Left ventricle myocardium inferior (tissue), 1 donor: ENCODE measurements at places on chromosomes 11 and 22.
A peak's percentile ranks its signal among the peaks of the same experiment; 100 is the strongest.

- no peak for DNase-seq
Observed at GRCh38 chr11:87455180-87455579, 417.4 kb downstream of the TMEM135 start.

DNA sequence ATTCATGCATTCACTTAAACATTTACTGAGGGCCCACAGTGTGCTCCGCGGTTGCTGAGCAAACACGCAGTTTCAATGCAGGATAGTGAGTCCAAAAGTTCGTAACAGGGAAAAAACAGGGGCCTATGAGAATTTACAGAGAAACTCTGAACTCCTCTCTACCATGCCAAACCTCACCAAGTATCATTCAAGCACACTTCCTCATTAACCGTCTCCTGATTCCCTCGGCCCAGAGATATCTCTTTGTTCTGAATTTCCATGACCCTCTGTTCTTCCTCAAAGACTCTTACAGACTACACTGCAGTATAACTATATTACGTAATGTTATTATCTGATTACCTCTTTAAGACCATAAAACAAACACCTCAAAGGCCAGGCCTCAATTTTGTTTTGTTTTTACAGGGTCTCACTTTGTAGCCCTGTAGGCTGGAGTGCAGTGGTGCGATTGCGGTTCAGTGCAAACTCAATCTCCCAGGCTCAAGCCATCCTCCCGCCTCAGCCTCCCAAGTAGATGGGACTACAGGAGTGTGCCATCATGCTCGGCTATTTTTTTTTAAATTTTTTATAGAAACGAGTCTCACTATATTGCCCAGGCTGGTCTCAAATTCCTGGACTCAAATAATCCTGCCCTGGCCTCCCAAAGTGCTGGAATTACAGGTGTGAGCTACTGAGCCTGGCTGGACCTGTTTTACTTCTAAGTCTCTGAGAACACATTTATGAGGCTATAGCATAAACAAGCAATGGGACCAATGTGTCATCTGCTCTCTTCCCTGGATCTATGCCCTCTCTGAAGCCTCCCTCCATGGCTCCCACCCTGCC lies 3.6 kb downstream of the HPS4 start:
- no peak for DNase-seq

DNA sequence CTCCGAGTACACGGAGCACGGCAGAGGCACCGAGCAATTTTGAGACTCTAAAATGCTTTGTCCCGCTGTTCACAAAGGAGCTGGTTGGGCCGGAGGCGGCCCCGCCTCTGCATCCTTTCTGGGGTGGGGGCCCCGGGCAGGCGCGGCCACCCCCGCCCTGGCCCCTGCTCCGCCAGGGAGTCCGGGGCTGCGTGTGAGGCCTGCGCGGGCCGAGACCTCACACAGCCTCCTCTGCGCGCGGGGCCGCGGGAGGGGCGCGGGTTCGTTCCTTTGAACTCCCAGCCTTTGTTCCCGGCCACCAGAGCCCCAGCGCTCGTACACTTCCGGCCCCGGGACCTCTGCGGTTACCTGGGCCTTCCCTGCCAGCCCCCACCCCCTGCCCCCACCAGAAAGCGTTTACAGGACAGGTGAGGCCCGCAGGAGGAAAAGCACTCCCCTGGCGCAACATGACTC lies 1.6 kb downstream of the FGF19 start:
- no peak for DNase-seq

DNA sequence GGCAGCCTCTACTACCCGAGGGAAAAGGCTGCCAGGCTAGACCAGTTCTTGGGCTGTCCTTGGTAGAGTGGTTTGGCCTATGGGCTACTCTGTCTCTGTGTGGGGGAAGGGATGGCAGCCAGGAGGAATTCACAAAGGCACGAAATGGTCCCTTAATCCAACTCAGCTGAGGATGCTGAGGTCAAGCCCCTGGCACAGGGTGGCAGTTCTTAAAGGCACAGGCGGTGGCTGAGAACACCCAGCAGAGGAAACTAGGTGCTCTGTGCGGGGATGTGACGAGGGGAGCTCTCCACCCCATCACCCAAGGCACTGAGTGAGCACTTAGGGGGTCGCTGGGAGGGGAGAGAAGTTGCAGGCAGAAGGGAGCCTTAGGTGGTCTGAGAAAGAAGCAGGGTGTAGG lies at the start of gene MFRP:
TSS of gene MFRP (minus strand) at position 101 of the 400 bp plus-strand sequence. CDS start 192 bp downstream, outside the sequence.
- DNase-seq, result no peak

DNA sequence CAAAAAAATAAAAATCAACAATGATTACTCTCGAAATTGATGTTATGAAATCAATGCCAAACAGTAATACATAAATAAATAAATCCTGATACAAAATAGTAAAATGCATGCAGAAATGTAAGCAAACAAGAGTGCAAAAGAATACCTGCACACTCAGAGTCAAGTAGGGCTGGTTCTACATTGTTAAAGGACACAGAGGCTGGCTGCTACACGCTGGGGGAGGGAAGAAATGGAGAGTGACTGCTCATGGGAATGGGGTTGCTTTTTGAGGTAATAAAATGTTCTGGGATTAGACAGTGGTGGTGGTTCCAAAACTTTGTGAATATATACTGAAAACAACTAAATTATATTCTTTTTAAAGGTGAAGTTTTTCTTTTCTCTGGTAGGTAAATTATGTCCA lies 32.1 kb downstream of the MAPK1 start:
- DNase-seq, result no peak

- DNase-seq, result no peak
Observed at GRCh38 chr11:91686281-91686680, 538.3 kb upstream of the FAT3 start.

DNA sequence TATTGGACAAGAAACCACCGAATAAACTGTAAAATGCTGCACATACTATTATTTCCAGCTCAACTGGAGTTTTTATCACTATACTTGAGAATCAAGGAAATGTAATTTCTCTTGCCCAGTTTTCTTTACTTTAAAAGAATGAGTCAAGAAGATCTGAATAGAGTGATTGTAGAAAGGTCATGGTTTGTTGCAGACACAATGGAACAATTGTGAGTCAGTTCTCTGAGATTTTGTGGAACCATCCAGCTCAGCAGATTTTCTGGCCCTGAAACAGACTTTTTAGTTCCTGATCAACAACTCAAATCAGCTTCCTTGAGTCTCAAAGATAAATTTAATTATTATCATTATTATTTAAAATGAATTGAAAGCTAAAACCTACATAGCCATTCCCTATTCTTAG lies 1.3 kb downstream of the TCN1 start:
- DNase-seq, result no peak

DNA sequence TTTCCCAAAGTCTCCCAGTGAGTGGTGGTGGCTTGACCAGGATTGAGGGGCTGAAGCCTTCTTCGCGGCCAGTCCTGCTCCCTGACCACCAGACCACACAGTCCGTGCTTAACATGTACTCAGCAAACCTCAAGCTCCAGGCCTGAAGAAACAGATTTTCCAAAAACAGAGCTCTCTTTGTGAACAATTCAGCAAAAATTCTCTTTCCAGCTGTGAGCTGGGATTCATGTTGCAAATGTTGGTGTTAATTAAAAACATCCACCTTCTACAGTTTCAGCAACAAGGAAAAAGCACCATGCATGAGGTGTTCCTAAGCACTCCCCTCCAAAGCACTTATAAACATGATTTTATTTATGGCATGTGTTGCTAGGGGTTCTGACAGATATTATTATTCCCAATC lies 129.5 kb downstream of the ETS1 start:
- DNase-seq, result no peak

- no peak for DNase-seq
Observed at GRCh38 chr11:10606536-10607208, 38.2 kb upstream of the LYVE1 start.

DNA sequence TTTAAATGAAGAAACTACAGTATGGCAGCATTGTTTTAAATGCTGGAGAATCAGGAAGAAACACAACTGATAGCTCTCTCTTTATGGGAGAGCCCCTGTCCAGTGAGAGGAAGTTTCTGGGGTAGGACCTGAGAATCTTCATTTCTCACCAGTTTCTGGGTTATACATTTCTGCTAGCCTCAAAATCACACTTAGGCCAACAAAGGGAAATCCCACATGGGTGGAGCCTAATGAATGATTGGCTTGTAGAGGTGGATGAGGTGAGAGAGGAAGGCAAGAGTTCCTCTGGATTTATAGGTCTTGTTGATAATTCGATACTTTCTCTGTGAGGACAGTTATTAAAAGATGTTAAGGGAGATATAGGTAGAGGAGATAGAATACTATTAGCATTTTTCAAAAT lies 1397.3 kb upstream of the TENM4 start:
- DNase-seq, result no peak

GRCh38 chr11:8242499-8243280 lies 21.0 kb downstream of the LMO1 start:
- no peak for DNase-seq

DNA sequence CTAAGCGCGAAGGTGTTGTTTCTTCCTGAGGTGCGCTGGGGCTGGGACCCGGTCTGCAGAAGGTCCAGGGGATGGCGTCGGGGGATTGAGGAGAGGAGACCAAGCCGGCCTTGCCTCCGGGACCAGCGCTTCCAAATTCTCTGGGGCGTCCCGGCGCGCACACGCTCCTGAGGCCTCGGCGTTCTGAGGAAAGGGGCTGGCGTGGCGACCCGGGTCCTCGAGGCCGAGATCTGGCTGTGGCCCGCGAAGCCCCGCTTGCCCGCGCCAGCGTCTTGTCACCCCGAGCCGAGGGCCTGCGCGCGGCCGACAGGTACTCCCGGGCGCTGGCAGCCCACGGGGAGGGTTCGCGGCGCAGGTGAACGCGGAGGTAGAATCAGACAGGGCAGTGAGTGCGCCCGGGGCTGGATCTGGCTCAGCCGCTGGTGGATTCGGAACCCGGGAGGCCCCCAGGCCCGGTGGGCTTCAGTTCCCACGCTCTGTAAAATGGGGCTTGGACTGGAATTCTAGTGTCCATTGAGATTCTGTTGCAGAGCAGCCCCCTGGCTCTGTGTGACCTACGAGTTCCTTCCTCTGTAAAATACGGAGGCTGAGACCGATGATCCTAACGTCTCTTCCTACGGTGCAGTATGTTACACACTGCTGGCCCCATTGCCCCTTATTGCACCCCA lies 14.7 kb downstream of the SSH3 start:
- DNase-seq, result no peak

- no peak for DNase-seq
Observed at GRCh38 chr11:34331329-34331728, 26.5 kb downstream of the ABTB2 start.

- no peak for DNase-seq
Observed at GRCh38 chr11:116865696-116866095, 28.3 kb upstream of the APOA1 start.

DNA sequence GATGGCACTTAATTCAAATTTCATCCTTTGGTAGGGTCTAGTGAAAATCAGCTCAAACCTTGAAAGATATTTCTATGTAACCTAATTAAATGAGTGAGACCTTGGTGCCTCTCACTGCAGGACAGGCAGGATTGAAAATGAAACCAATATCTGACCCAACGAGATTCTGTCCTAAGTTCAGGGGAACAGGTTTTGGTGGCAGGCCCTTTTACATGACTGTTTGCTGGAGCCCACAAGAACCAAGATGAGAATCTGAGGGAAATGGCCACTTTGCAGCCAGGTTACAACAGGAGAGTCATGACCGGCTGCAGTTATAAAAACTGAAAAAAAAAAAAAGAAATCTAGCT lies 130.2 kb downstream of the TRIM44 start:
- DNase-seq, result no peak

DNA sequence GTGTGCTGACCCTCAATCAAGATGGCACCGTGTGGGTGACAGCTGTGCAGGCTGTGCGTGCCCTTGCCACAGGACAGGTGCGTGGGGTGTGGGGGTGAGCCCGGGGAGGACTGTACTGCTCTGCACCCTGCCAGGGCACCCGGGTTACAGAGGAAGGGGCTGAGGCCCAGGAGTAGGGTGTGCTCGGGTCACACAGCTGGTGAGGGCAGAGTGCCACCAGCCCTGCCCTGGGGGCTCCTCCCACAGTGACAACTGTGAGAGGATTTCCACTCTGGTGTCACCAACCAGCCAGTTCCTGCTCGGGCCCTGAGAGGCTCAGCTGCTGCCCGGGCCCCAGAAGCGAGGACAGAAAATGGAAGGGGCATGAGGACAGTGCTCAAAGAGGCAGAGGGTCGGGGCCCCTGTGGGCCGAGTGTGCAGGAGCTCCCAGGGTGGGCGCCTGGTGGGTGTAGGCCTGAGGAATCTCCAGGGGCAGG lies 20.5 kb downstream of the TRMU start:
- no peak for DNase-seq

GRCh38 chr11:99098258-99098657 lies 77.5 kb downstream of the CNTN5 start:
- no peak for DNase-seq

DNA sequence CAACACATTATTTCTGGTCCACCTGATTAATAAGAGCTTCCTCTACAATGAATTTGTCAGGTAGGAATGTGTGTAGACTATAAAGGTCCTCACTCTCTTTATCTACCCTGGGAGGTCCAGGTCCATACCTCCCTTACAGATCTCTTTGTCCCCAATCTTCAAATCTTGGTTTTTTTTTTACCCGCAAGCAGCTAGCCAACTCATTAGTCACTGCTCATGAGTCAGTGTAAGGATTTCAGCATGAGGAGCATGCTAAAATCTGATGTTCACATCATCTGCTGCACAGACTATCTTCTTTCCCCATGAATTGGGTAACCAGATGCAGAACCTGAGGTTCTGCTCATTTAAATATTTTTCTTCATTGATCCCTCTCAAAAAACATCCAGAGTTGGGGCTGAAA lies 397.0 kb upstream of the ISX start:
- DNase-seq, result no peak

GRCh38 chr22:29315286-29316140 lies at the start of gene RASL10A:
TSS of gene RASL10A (minus strand) at chr22:29315697. CDS start at chr22:29315246, 451 bp downstream.
- DNase-seq, result no peak

GRCh38 chr22:24578355-24579257 lies 14.3 kb downstream of the LRRC75B start:
- no peak for DNase-seq

- peak; percentile 46 for DNase-seq
Observed at GRCh38 chr22:20531404-20532201, 24.2 kb downstream of the MED15 start.

DNA sequence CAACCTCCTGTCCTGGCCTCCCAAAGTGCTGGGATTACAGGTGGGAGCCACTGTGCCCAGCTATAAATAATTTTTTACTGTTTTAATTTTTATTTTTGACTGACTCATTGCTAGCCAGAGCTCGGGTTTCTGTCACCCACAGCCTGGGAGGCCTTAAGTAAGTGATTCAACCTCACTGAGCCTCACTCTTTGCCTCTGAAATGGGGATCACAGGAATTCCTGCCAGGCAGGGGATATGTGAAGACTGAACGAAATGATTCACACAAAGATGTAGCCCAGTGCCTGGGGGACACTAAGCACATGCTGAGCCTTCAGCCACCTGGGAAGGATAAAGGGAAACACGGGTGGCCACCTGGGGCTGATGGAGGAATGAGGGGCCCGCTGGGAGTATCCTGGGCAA lies 3.8 kb upstream of the LRRC74B start:
- DNase-seq, result no peak
